PC-9 (cell line): ENCODE measurements at places on chromosomes 11 and 22. TPM values are rescaled to one million over a fixed set of nuclear protein-coding genes. Genes with fewer than 3 reads are reported as not detected.

DBX1 gene
- total RNA-seq, result not detected in 2 replicates

LGALS1 gene
- total RNA-seq, result 734 and 791 TPM in 2 replicates

P2RY2 gene
- 19.8 and 22.5 TPM in 2 replicates for total RNA-seq

SPINDOC gene
- 46.8 and 49.7 TPM in 2 replicates for total RNA-seq

MPZL3 gene
- 13.4 and 16.8 TPM in 2 replicates for total RNA-seq

- H3K27ac ChIP-seq, result no peak overlapping the region
- peak; percentile 74 for DNase-seq
- H3K4me3 ChIP-seq, result no peak overlapping the region
- H3K36me3 ChIP-seq, result no peaks in the 10 kb centered on the region
- no peaks in the 10 kb centered on the region for H3K27me3 ChIP-seq
- H3K4me1 ChIP-seq, result peaks cover 16% of the 10 kb centered on the region
Measured at GRCh38 chr11:46315033-46315738, 32.1 kb upstream of the DGKZ start.

GRCh38 chr11:126494831-126495230 lies 139.3 kb downstream of the ST3GAL4 start:
- H3K4me3 ChIP-seq, result no peak overlapping the region
- no peak for DNase-seq
- H3K4me1 ChIP-seq, result no peaks in the 10 kb centered on the region
- no peak overlapping the region for H3K27ac ChIP-seq

DNA sequence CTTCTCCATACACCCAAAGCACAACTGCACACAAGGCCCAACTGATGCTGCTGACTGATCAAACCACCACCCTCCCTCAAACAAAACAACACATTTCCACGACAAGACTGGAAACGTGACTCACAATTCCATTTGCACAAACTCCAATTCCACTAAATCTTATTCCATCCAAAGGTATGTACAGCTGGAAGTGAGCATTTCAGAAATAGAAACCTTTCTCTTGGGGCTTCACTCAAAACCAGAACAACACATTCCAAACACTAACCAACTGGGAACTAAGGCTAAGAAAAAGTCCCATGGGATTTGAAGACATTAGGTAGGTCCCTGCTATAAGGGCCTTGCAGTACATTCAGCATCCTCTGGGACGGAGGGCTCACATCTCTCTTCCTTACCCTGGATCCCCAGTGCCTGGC lies 19.6 kb downstream of the MORC2 start:
- H3K36me3 ChIP-seq, result peaks cover 44% of the 10 kb centered on the region
- no peak overlapping the region for H3K4me3 ChIP-seq
- no peak for DNase-seq
- H3K27ac ChIP-seq, result no peak overlapping the region

- no peak overlapping the region for H3K4me3 ChIP-seq
- no peaks in the 10 kb centered on the region for H3K36me3 ChIP-seq
- no peak overlapping the region for H3K27ac ChIP-seq
- DNase-seq, result no peak
- peaks cover 24% of the 10 kb centered on the region for H3K4me1 ChIP-seq
Measured at GRCh38 chr11:19768815-19769214, 56.2 kb downstream of the NAV2 start.

DNA sequence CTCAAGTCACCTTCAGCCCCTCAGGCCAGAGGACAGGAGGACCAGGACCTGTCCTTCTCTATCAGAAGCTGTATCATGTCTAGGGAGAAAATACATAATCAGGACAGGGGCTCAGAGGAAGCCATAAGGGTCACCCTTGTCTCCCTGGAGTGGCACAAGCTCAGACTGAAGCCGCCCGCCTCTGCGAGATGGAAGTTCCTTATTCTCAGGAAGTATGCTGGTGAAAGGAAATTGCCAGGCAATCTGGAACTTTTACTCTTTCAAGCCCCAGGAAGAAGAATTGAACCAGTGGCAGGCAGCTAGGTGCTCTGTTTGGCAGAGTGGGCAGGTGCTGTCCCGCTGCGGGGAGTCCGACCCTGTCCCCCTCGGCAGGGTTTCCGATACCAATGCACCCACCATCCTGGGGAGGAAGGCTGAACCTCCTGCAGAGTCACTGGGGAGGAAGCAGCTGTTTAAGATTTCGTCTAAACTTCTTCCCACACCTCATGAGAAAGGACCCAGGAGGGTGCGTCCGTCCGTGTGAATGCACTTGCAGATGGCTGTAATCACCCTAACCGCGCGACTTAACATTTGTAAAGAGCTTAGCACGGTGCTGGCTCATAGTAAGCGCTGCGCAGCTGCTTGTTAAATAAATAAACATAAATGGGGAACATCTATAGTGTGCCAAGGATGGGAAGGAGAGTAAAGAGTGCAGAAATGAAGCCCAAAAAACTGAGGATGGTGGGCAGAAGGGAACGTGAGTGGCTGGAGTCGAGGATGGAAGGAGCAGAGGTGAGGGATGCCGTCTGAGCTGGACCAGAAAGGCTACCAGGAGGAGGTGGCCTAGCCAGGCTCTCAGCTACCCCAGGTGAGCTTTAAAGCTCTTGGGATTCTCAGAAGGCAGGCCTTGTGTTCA lies 5.0 kb upstream of the ANO1 start:
- no peaks in the 10 kb centered on the region for H3K36me3 ChIP-seq
- DNase-seq, result no peak
- no peaks in the 10 kb centered on the region for H3K27me3 ChIP-seq
- H3K4me3 ChIP-seq, result no peak overlapping the region

DNA sequence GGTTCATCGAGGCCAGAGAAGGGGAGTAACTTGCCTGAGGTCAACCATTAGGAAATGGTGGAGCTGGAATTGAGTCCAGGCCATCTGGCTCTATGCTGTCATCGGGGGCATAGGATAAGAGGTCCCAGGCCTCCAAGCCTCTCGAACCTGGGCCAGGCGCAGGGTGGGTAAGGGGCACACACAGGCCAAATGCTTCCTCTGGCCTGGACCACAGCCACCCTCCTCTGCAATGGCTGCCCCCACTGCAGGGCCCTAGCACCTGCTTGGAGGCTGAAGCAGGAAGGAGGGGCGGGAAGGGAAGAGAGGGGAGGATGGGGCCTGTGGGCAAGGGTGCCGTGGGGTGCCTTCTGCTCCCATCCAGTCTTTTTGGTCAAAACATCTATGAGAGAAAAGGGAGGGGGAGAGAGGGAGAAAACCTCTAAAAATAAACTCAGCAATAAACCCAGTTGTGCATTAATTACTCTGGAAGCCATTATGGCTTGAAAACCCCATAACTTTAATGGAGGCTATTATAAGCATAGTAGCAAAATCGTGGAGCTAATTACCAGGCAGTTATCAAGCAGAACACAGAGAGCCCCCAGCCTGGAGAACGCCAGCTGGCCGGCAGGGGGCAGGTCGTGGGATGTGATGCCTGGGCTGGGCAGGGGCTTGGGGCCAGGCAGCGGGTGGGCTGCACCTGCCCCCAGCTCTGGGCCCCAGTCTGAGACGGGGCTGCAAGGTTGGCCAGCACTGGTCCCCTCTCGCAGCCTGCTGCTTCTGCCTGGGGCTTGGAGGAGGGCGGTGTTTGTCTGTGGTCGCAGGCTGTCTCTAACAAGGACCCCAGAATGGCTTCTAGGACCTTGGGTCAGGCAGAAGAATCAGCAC lies 21.1 kb downstream of the B3GAT1 start:
- H3K27ac ChIP-seq, result no peak overlapping the region
- H3K36me3 ChIP-seq, result no peaks in the 10 kb centered on the region
- DNase-seq, result no peak
- H3K4me1 ChIP-seq, result no peaks in the 10 kb centered on the region
- peaks cover 97% of the 10 kb centered on the region for H3K27me3 ChIP-seq
- H3K4me3 ChIP-seq, result no peak overlapping the region

DNA sequence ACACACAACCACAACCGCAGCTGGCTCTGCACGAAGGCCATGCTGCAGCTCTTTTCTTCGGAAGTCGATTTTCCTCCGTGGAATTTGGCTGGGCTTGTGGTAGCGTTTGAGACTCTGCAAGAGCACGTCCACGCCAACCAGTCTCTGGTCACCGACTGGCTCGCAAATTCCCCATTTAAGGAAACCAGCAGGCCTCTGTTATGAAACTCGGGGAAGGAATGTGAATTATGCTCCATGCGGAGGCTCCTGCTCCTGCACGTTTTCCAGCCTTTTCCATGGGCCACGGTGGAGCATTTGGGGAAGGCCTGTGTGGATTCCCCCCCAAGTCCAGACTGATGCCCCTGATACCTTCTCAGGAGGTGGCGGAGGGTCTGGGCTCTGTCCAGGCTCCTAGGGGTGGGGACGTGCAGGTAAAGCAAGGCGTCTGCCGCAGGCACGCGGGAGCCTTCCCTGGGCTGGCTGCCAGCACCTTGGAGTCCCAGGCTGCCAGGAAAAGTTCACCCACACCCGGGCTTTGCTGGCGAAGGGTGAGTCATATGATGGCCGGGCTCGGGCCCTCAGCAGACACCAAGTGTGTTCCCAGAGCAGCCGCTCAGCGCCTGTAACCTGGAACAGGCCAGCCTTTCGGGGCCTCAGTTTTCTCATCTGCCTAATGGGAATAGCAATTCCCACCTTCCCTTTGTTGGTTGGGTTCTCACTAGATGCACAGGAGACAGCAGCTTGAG lies 41.9 kb downstream of the LRP5 start:
- peaks cover 33% of the 10 kb centered on the region for H3K4me1 ChIP-seq
- peaks cover 22% of the 10 kb centered on the region for H3K36me3 ChIP-seq
- no peaks in the 10 kb centered on the region for H3K27me3 ChIP-seq
- peak overlapping the region; percentile 5; the same call in 1 of the 2 replicates for H3K4me3 ChIP-seq

- no peaks in the 10 kb centered on the region for H3K27me3 ChIP-seq
- peak overlapping the region; percentile 23; the same call in 1 of the 2 replicates for H3K27ac ChIP-seq
Measured at GRCh38 chr11:75826461-75827230, 11.6 kb downstream of the UVRAG start.

- peaks cover 5% of the 10 kb centered on the region for H3K4me1 ChIP-seq
- no peaks in the 10 kb centered on the region; the same call in 1 of the 2 replicates for H3K27me3 ChIP-seq
- no peak overlapping the region for H3K27ac ChIP-seq
- H3K4me3 ChIP-seq, result no peak overlapping the region
- H3K36me3 ChIP-seq, result no peaks in the 10 kb centered on the region
- no peak for DNase-seq
Measured at GRCh38 chr22:44572414-44573207, 74.6 kb upstream of the RTL6 start.
